ENCODE measurements at places on chromosomes 1 and 21. TPM values are rescaled to one million over a fixed set of nuclear protein-coding genes. Genes with fewer than 3 reads are reported as not detected.

- no peak for DNase-seq
- no peaks in the 10 kb centered on the region for H3K27me3 ChIP-seq
- H3K4me3 ChIP-seq: peak overlapping the region; percentile 69
- H3K27ac ChIP-seq: no peak overlapping the region
- H3K4me1 ChIP-seq: no peaks in the 10 kb centered on the region
Observed at GRCh38 chr1:248752161-248753028, 3.2 kb downstream of the LYPD8 start.

GRCh38 chr1:56814205-56814604 lies 5.0 kb downstream of the FYB2 start:
- H3K27me3 ChIP-seq: no peaks in the 10 kb centered on the region
- H3K36me3 ChIP-seq: no peaks in the 10 kb centered on the region
- H3K27ac ChIP-seq: no peak overlapping the region
- no peak for DNase-seq
- peaks cover 34% of the 10 kb centered on the region for H3K4me1 ChIP-seq

GRCh38 chr1:64212031-64212430 lies 8.6 kb downstream of the UBE2U start:
- H3K36me3 ChIP-seq: no peaks in the 10 kb centered on the region
- H3K4me1 ChIP-seq: no peaks in the 10 kb centered on the region
- no peak overlapping the region for H3K4me3 ChIP-seq
- no peak for DNase-seq
- H3K27ac ChIP-seq: no peak overlapping the region

The SH2D5 gene
- 4.0 TPM for total RNA-seq

The AGT gene
- total RNA-seq: not detected

DNA sequence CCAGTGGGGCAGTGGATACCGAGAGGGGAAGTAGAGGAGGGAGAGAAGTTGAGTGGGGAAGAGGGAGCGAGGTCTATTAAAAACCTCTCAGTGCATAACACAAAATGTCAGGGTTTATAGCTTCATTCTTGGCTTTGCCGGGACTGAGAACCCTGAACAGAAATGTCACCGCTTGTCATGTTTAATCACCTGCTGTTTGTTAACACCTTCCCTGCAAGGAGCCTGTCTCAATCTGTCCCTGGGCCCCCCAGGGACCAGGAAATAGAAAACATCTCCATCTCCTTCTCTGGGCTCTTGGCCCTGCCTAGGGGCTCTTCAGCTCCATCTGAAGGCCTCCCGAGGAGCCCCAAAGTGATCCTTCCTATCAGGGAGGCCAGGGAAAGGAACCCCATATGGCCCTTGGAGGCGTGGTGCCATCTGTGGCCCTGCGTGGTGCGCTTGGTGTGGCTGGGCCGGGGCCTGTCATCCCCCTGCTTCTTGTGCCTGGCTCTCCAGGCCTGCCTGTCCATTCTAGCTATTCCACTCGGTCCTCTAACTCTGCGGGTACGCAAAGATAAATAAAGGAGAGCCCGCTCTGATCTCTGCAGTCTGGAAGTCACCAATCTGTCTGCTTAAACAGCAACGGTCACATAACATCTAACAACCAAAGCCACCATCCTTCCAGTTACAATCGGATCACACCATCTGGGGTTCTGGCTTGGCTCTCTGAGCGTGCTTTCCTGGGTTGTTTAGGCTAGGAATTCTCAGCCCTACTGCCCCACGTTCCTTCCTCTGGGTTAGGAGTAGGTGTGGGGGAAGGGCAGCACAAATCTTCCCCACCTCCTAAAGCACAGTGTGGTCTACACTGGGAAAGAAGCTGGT lies 113.8 kb downstream of the CASZ1 start:
- H3K27me3 ChIP-seq: no peaks in the 10 kb centered on the region
- no peak overlapping the region for H3K4me3 ChIP-seq
- no peak for DNase-seq
- H3K36me3 ChIP-seq: no peaks in the 10 kb centered on the region
- peaks cover 32% of the 10 kb centered on the region for H3K4me1 ChIP-seq
- peak overlapping the region; percentile 8 for H3K27ac ChIP-seq

The NUDT4B gene
- 1.5 TPM for total RNA-seq

DNA sequence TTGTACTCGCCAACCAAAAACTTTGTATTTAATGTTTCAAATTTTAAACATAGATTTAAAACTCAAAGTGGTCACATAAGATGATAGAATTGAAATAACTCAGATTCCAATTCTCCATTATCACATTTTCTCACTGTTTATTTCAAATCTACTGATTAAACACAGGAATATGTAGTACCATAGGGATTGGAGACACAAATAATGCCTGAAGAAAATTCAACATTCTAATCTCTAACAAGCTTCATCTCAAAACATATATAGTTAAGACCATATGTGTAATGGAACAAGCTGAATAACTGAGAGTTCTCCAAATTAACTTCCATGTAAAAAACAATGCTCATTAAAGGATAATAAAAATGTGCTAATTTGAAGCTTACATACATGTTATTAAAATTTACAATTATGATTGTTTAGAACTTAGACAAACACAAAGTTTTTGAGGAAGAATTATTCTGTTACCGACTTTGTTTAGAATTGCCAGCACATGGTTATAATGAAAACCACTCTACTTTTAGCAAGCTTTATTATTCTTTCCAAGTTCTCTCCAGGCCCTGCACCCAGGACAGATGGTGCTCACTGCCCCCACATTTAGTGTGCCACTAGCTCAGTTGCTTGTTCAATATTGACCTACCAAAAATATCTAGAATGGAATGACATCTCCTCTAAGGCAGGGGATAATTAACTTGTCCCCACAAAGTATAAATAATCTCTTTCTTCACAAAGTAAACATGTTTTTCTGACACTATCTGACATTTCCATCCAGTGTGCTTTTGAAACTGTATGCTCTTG lies 467.2 kb downstream of the TTLL7 start:
- no peak for DNase-seq
- no peak overlapping the region for H3K27ac ChIP-seq
- H3K4me3 ChIP-seq: no peak overlapping the region
- no peaks in the 10 kb centered on the region for H3K4me1 ChIP-seq
- H3K27me3 ChIP-seq: no peaks in the 10 kb centered on the region

- H3K4me3 ChIP-seq: no peak overlapping the region
- no peaks in the 10 kb centered on the region for H3K27me3 ChIP-seq
- H3K36me3 ChIP-seq: no peaks in the 10 kb centered on the region
- no peak for DNase-seq
- no peak overlapping the region for H3K27ac ChIP-seq
Observed at GRCh38 chr21:21397464-21397863, 399.3 kb downstream of the NCAM2 start.

The CYP2J2 gene
- total RNA-seq: 0.25 TPM

DNA sequence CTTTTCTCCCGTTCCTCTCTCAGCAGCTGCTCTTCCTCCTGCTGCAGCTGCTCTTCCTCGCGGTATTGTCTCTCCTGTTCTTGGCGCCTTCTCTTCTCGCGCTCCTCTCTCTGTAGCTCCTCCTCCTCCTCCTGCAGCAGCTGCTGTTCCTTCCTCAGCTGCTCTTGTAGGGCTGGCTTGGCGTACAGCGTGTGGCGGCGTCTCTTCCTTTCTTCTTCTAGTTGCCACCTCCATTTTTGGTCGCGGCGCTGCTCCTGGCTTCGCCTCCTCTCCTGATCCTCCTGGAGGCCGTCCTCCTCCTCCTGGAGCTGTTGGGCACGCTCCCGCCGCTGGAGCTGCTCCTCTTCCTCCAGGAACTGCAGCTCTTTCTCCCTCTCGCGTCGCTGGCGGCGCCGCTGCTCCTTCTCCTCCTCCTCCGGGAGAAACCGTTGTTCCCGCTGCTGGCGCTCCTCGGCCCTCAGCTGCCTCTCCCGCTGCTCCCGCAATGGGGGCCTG lies 4.8 kb downstream of the TCHH start:
- no peak overlapping the region for H3K4me3 ChIP-seq
- no peak for DNase-seq
- H3K36me3 ChIP-seq: no peaks in the 10 kb centered on the region
- peaks cover 98% of the 10 kb centered on the region for H3K27me3 ChIP-seq

- H3K4me3 ChIP-seq: no peak overlapping the region
- no peaks in the 10 kb centered on the region for H3K36me3 ChIP-seq
- no peaks in the 10 kb centered on the region for H3K27me3 ChIP-seq
- H3K4me1 ChIP-seq: peaks cover 2% of the 10 kb centered on the region
- no peak overlapping the region for H3K27ac ChIP-seq
- peak; percentile 23 for DNase-seq
Observed at GRCh38 chr21:35838350-35838749, 222.0 kb downstream of the SETD4 start.

- no peaks in the 10 kb centered on the region for H3K27me3 ChIP-seq
- H3K27ac ChIP-seq: no peak overlapping the region
- H3K4me1 ChIP-seq: no peaks in the 10 kb centered on the region
- DNase-seq: no peak
- no peak overlapping the region for H3K4me3 ChIP-seq
Observed at GRCh38 chr21:46486481-46487126, 27.9 kb downstream of the DIP2A start.

The CDA gene
- total RNA-seq: 1.3 TPM

GRCh38 chr1:22645931-22646330 lies 2.5 kb downstream of the C1QC start:
- no peak overlapping the region for H3K4me3 ChIP-seq
- H3K27ac ChIP-seq: no peak overlapping the region
- no peaks in the 10 kb centered on the region for H3K27me3 ChIP-seq
- no peaks in the 10 kb centered on the region for H3K4me1 ChIP-seq

DNA sequence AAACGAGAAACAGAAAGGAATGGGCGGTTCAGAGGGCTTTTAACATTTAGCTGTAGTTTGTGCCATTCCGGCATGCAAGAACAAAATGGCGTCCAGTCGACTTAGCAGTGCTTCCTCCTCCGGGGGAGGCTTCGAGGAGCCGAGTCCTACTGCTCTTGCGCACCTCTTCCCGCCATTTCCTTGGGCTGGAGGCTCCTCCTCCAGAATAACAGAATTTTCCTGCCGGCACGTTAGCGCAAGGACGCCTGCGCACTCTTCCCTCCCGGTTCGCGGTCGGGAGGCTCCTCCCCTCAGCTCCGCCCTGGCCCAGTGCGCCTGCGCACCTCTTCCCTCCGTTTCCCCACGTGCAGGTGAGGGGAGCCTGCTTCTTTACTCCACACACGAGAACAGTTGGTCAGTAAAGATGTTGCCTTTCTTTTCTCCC lies 1.0 kb downstream of the DMRTB1 start:
- H3K27ac ChIP-seq: no peak overlapping the region
- H3K4me3 ChIP-seq: no peak overlapping the region
- no peaks in the 10 kb centered on the region for H3K36me3 ChIP-seq
- no peaks in the 10 kb centered on the region for H3K27me3 ChIP-seq

DNA sequence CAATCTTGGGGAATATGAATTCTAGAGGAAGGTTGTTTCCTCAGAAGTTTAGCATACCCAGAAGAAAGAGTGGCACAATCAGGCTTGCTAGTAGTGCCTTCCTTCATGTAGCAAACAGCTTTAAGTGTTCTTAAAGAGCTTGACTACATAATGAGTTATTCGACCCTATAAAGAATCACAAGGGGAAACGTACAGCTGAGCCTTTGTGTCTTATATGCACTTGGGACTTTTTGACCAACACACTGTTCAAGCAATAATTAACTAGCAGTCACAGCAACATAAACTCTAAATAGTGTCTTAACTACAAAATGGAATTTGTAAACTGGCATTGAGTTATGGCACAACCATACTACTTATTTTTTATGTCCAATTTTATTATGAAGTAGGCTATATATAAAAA lies 86.1 kb downstream of the TTLL7 start:
- no peak for DNase-seq
- no peaks in the 10 kb centered on the region for H3K36me3 ChIP-seq
- H3K27me3 ChIP-seq: no peaks in the 10 kb centered on the region
- no peaks in the 10 kb centered on the region for H3K4me1 ChIP-seq

GRCh38 chr1:12296623-12297022 lies 66.8 kb downstream of the VPS13D start:
- no peak overlapping the region for H3K4me3 ChIP-seq
- H3K27ac ChIP-seq: no peak overlapping the region
- DNase-seq: no peak
- H3K27me3 ChIP-seq: no peaks in the 10 kb centered on the region
- peaks cover 37% of the 10 kb centered on the region for H3K36me3 ChIP-seq

The S100A7 gene
- total RNA-seq: not detected

The HCN3 gene
- total RNA-seq: 9.8 TPM

The CHIT1 gene
- 0.54 TPM for total RNA-seq

- H3K27ac ChIP-seq: no peak overlapping the region
- H3K4me1 ChIP-seq: no peaks in the 10 kb centered on the region
- H3K4me3 ChIP-seq: no peak overlapping the region
- no peaks in the 10 kb centered on the region for H3K36me3 ChIP-seq
- no peak for DNase-seq
- no peaks in the 10 kb centered on the region for H3K27me3 ChIP-seq
Observed at GRCh38 chr1:171807556-171807955, 26.1 kb downstream of the METTL13 start.

GRCh38 chr1:229199261-229200243 lies 71.4 kb upstream of the RAB4A start:
- DNase-seq: no peak
- no peaks in the 10 kb centered on the region for H3K36me3 ChIP-seq
- H3K4me1 ChIP-seq: peaks cover under 1% of the 10 kb centered on the region
- no peak overlapping the region for H3K27ac ChIP-seq

- H3K27me3 ChIP-seq: no peaks in the 10 kb centered on the region
- DNase-seq: no peak
- H3K4me1 ChIP-seq: no peaks in the 10 kb centered on the region
Observed at GRCh38 chr1:150987924-150988323, 5.8 kb downstream of the ANXA9 start.

The INKA2 gene
- total RNA-seq: 1.9 TPM
